CD14-positive monocyte (primary cell): ENCODE measurements at places on chromosomes 11 and 22.

GRCh38 chr11:19931141-19931770 lies 218.6 kb downstream of the NAV2 start:
- H3K4me1 ChIP-seq = no peaks in the 10 kb centered on the region
- no peaks in the 10 kb centered on the region for H3K27me3 ChIP-seq
- no peak overlapping the region for H3K27ac ChIP-seq
- DNase-seq = no peak

GRCh38 chr22:30398685-30399680 lies 2.2 kb downstream of the SEC14L2 start:
- no peak overlapping the region for H3K4me3 ChIP-seq
- no peak overlapping the region for H3K27ac ChIP-seq
- DNase-seq = no peak
- peaks cover 9% of the 10 kb centered on the region for H3K4me1 ChIP-seq

GRCh38 chr11:112161012-112161411 lies 2.9 kb downstream of the IL18 start:
- H3K27ac ChIP-seq = peak overlapping the region; percentile 93
- H3K36me3 ChIP-seq = no peaks in the 10 kb centered on the region
- peak; percentile 64 for DNase-seq
- peak overlapping the region; percentile 71 for H3K4me3 ChIP-seq

DNA sequence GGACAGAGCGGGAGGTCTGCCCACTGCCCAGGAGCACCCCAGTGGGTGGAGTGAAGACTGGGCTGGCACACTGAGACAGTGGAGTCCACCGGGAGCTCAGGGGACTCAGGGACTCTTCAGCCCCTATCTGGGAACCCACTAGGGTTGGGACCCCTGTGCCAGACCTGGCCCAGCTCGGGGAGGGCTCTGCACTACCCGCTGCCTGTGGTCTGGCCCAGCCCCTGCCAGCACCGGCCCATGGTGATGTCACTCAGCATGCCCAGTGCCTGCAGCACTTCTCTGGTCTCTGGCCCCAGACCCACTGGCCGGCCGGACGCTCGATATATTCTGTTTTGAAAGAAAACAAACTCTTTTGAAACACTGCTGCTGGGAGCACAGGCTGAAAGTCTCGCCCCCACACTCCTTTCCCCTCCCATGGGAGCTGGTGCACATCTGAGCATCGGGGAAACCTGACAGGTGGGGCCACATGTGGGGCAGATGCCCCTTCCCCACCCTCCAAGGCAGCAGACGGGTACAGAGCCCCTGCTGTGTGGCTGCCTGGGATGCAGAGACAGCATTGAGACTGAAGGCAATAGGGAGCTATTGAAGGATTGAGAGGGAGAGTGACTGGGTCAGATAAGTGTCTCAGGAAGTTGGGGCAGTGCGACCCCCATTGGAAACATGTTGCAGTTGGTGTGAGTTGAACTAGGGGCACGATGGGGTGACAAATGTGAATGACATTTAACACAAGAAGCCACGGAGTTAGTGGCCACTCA lies 62.9 kb downstream of the MYEOV start:
- H3K36me3 ChIP-seq = no peaks in the 10 kb centered on the region
- H3K4me1 ChIP-seq = no peaks in the 10 kb centered on the region
- no peak overlapping the region for H3K4me3 ChIP-seq
